Naive B cell (primary cell): ENCODE measurements at places on chromosomes 12 and 14. TPM values are rescaled to one million over a fixed set of nuclear protein-coding genes. Genes with fewer than 3 reads are reported as not detected.

GRCh38 chr14:28361486-28361885 is 405.1 kb upstream of the FOXG1 start:
- no peak for DNase-seq
- no peaks in the 10 kb centered on the region for H3K4me1 ChIP-seq
- H3K27ac ChIP-seq: no peak overlapping the region
- H3K4me3 ChIP-seq: no peak overlapping the region

- no peak for DNase-seq
- no peak overlapping the region for H3K4me3 ChIP-seq
- H3K4me1 ChIP-seq: no peaks in the 10 kb centered on the region
Observed at GRCh38 chr14:94499673-94500072, 9.6 kb downstream of the SERPINA12 start.

GRCh38 chr12:1544996-1545700 is 49.2 kb downstream of the FBXL14 start:
- H3K27ac ChIP-seq: no peak overlapping the region
- H3K27me3 ChIP-seq: peaks cover 29% of the 10 kb centered on the region
- H3K4me3 ChIP-seq: no peak overlapping the region
- no peaks in the 10 kb centered on the region for H3K36me3 ChIP-seq
- H3K4me1 ChIP-seq: no peaks in the 10 kb centered on the region

DNA sequence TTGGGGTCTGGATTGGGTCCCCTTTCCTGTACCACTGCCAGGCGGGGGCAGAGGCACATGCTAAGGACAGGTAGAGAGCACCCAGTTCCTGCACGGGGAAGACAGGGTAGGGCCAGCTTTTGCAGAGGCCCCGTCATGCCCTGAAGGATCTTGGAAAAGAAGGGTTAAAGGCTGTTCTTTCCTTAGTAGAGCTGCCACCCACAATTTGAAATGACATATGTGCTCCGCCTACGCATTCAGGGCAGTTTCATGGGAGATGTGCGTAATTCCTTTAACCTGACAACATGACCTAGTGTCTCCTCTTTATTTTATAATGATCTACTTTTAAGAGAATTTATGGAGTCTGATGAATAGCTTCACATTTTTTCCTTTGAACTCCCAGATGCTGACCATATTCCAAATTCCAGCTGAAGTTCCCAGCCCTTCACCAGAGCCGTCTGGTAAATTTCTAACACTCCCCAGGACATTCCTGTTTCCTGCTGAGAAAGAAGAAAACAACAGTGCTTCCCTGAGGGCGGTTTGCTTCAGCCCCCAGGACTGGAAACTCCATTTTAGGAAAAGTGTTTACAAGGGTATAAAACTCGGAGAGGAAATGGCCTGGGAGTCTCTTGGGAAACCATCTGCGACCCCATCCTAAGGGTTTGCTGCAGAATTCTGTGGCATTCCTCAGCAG is 58.9 kb upstream of the PLEKHG3 start:
- peaks cover 27% of the 10 kb centered on the region for H3K27me3 ChIP-seq
- H3K36me3 ChIP-seq: no peaks in the 10 kb centered on the region
- no peak overlapping the region for H3K27ac ChIP-seq
- no peak overlapping the region for H3K4me3 ChIP-seq
- no peaks in the 10 kb centered on the region for H3K4me1 ChIP-seq

GRCh38 chr12:46952880-46953483 is 126.4 kb upstream of the PCED1B start:
- H3K36me3 ChIP-seq: no peaks in the 10 kb centered on the region
- no peak overlapping the region for H3K27ac ChIP-seq
- H3K4me3 ChIP-seq: no peak overlapping the region
- no peaks in the 10 kb centered on the region for H3K4me1 ChIP-seq
- no peak for DNase-seq

DNA sequence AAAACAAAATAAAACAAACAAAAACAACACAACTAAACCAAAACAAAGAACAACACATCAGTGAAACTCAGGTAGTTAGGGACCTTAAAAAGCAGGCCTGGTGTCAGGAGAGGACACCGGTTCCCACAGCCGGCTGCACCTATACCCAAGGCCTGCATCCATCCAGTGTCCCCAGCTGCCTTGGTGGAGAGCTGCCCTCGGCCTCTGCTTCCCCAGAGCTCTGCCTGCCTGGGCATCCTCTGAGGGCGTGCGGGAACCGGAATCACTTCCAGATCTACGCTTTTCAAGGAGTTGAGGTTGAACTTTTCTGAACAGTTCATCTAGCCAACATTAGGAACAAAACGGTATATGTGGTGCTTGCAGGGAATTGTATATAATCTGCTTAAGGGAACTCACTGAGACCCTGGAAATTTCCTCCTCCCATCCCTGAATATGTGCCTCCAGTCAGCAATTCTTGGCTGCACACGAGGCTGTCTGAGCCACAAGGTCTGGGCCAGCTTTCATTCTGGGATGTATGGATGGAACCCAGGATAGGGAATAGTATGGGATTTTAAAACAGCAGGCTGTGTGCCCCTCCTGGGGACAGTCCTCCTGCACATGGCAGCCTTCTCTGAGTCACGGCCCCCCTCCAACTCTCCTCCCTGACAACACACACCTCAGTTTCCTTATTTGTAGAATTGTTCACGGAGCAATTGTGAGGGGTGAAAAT is 319.0 kb upstream of the RTL1 start:
- no peak overlapping the region for H3K27ac ChIP-seq
- no peak for DNase-seq
- H3K27me3 ChIP-seq: no peaks in the 10 kb centered on the region
- no peaks in the 10 kb centered on the region for H3K36me3 ChIP-seq
- no peaks in the 10 kb centered on the region for H3K4me1 ChIP-seq

DNA sequence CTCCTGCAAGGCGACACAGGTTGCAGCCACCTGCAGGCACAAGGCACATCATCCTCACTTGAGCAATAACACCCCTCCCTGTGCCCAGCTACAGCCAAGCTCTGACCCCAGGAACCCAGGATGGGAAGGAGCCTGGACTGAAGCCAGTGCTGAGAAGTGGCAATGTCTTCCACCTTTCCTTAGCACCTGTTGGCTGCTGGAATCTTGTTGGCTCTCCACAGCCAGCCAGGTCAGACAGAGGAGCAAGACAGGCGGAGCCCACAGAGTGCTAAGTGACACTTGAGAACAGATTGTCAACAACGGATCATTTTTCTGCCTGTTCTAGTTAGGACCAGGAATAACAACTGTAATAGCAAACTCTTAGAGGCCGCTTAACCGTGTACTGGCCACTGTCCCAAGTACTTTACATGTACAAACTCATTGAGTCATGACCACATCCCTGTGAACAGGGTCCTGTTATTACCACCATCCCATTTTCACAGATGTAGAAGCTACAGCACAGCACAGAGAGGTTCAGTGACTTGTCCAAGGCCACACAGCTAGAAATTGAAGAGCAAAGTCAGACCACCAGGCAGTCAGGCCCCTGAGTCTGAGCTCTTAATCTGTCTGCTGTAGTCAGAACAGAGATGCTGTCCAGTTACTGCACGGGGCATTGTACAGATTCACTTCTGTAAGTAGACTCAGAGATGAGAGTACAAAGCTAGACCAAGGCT is 45.6 kb downstream of the RNFT2 start:
- H3K27me3 ChIP-seq: no peaks in the 10 kb centered on the region
- H3K4me1 ChIP-seq: peaks cover 13% of the 10 kb centered on the region
- no peak overlapping the region for H3K4me3 ChIP-seq
- no peak overlapping the region for H3K27ac ChIP-seq

- no peaks in the 10 kb centered on the region for H3K36me3 ChIP-seq
- DNase-seq: no peak
- no peaks in the 10 kb centered on the region for H3K4me1 ChIP-seq
- no peaks in the 10 kb centered on the region for H3K27me3 ChIP-seq
- no peak overlapping the region for H3K27ac ChIP-seq
Observed at GRCh38 chr14:83257466-83258439, 1724.1 kb upstream of the SEL1L start.

GRCh38 chr12:64890873-64891468 is 66.5 kb downstream of the TBC1D30 start:
- peak; percentile 37 for DNase-seq
- H3K27me3 ChIP-seq: peaks cover 23% of the 10 kb centered on the region
- no peaks in the 10 kb centered on the region for H3K4me1 ChIP-seq
- no peak overlapping the region for H3K27ac ChIP-seq
- H3K36me3 ChIP-seq: no peaks in the 10 kb centered on the region

DNA sequence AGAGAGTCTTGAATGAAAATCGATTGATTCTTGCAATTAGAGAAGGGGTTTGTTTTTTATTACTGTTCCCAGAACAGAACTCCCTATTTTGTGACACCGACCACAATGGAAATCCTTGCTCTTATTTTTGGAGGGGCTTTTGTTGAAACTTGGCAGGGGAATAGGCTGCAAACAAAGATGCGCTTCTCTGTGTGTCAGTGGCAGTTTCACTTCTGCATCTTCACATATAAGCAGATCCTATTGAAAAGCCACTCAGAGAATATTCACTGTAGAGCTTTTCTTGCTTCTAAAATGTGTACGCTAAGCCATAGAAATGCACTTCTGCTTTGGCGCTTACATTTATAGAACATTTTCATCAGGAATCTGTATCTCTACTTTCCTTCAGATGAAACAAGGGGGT is 1822.4 kb upstream of the SEL1L start:
- H3K4me3 ChIP-seq: no peak overlapping the region
- H3K27me3 ChIP-seq: no peaks in the 10 kb centered on the region
- DNase-seq: no peak

Gene ABHD12B
- not detected for polyA plus RNA-seq

Gene GPR84
- not detected for polyA plus RNA-seq

Gene RFX4
- polyA plus RNA-seq: not detected

Gene EML5
- polyA plus RNA-seq: 0.50 TPM

Gene AVPR1A
- polyA plus RNA-seq: not detected

Gene GLS2
- 0.97 TPM for polyA plus RNA-seq

Gene PRDM4
- polyA plus RNA-seq: 33.1 TPM

Gene CHGA
- polyA plus RNA-seq: not detected

Gene CFAP54
- polyA plus RNA-seq: not detected

Gene CCDC177
- polyA plus RNA-seq: not detected

Gene LRFN5
- polyA plus RNA-seq: not detected
